ENCODE measurements at places on chromosomes 3 and 15.

DNA sequence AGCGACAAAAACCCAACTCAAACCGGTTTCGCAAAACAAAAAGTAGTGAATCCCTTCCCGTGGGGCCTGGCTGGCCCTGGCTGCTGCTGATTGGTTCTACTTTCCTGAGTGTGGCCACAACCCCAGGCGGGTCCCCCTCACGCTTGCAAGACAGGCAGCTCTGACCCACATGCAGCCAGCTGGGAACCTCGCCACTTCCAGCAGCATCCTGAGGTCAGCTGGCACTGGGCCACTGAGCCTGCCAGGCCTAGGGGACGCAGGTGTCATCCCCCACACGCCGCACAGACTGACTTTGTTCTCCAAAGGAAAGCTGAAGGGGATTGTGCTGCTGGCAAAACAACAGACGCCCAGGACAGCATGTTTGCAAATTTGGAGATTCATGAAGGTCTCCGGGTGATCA is 111.1 kb downstream of the TPRA1 start:
- no peak for DNase-seq

DNA sequence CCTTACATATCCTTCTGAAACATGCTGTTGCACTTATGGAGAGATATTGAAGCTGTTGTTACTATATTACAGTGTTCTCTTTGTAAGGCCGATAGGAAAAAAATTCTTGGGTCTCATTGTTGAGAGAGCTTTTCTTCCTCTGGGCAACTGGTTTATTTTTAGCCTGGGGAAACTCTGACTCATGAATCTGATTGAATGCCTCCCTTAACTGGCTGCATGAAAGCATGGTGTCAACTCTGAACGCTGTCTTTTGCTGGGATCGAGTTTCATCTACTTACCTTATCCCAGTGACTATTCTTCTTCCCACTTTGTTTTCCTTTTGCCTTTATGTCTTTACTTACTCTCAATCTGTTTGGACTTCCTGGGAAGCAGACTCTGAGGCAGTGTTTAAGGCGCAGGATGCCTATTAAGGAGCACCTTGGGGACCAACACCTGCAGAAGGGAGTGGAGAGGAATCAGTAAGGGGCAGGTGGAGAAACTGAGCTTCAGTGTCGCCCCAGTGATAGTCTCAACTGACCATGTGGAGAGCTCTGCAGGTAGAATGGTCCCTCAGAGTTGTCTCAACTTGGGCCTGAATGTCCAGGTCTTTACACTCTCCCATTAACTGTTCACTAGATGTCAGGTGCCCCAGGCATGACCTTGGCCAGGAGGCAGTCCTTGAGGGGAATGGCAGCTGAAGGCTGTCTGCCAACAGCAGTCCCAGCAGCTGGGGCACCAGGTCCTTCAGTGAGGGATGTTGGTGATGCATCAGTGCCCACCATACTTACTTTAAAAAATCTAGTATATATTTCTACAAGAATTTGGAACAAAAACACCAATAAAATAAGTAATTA is 88.9 kb upstream of the CCNL1 start:
- DNase-seq: no peak

GRCh38 chr3:10968401-10968800 is 24.1 kb upstream of the SLC6A1 start:
- no peak for DNase-seq

GRCh38 chr3:157231071-157231470 is 71.1 kb upstream of the CCNL1 start:
- DNase-seq: no peak

- no peak for DNase-seq
Observed at GRCh38 chr15:51223771-51224229, 114.6 kb downstream of the CYP19A1 start.

DNA sequence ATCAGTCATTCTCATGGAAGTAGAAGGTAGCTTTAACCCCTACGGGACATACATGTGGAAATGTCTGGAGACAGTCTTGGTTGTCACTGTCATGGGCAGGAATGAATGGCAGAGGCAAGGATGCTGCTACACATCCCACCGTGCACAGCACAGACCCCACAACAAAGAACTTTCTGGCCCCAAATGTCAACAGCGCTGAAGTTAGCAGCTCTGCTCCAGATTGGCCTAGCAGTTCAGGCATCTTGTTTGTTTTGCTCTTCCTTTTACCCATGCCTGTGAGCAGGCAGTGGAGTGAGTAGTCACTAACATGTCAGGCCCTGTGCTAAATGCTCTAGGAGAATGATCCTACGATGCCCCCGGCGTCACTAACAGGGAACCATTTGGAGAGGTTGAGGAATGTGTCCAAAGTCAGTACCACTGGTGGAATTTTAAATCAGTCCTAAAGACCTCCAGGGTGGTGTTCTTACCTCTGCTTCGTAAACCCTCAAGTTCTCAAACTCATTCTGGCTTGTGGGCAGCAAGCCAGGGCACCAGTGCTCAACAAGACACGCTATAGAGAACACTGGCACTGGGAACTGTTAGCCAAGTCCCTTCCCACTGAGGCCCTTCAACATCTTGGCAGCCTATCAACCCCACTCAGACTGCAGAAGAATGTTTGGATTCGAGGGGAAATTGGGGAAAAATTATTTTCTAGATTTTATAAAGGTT is 142.2 kb downstream of the FOXP1 start:
- DNase-seq: no peak

DNA sequence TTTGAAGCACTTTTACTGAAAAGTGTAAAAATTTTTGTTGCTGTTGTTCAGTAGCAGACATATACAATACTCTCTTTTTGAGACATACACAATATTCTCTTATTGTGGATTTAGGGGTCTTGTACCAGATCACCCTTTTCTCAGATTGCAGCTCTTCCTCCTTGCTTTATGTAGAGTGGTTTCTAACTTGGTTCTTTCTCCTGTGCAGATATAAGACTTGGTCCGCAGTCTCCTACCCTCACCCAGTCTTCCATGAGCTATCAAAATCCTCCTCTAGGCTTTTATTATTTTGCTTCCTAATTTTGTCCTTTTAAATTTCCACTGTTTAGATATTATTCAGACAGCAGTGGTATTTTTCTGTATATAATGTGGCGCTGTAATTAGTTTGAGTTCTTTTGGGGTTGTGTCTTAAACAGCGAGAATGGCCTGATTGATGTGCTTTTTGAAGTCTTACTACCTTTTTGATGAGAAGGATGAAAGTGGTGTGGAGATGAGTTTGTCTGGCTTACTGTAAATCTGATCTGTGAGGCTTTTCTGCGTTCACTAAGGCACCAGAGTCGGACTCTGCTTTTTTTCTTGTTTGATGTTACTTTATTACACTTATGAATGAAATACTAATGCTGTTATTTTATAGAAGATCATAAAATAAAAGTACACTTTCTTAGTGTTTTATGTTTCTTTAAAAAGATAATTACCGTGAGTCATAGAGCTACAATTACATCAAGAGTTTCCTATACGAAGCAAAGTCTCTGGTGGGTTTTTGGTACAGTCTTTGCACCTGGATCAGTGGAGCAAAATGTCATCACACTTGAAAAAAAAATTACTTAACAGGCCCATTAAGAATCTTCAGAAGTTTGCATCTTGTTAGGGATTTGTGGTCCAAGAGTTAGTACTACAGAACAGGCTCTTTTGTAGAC is 27.8 kb downstream of the FNDC3B start:
- DNase-seq: no peak

GRCh38 chr15:72153269-72154000 is 35.2 kb downstream of the SENP8 start:
- DNase-seq: no peak

- DNase-seq: no peak
Observed at GRCh38 chr3:5020242-5020722, 41.0 kb downstream of the BHLHE40 start.

DNA sequence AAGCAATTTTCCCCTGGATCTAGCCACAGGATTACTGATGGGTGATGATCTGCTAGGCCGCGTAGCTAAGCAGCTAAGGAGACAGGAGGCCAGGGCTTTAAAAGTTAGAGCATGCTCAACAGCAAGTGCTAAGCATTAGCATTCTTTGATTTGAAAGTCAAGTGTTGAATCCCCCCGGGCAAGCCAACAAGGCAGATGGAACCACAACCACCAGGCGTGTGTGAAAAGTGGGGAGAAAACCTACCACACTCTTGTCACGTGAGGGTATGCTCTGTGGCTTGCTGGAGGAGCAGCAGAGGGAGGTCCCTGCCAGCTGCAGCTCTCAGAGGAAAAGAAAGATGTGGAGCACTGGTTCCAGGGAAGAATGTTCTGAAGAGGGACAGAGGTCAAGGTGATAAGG is 20.9 kb downstream of the SLC51A start:
- DNase-seq: no peak

GRCh38 chr15:51191766-51192165 is 97.1 kb upstream of the TNFAIP8L3 start:
- DNase-seq: no peak

GRCh38 chr3:116647996-116648395 is 61.6 kb upstream of the TUSC7 start:
- DNase-seq: no peak

GRCh38 chr3:89584398-89584797 is 477.0 kb downstream of the EPHA3 start:
- DNase-seq: no peak

- no peak for DNase-seq
Observed at GRCh38 chr3:69226071-69226470, 103.7 kb upstream of the LMOD3 start.

DNA sequence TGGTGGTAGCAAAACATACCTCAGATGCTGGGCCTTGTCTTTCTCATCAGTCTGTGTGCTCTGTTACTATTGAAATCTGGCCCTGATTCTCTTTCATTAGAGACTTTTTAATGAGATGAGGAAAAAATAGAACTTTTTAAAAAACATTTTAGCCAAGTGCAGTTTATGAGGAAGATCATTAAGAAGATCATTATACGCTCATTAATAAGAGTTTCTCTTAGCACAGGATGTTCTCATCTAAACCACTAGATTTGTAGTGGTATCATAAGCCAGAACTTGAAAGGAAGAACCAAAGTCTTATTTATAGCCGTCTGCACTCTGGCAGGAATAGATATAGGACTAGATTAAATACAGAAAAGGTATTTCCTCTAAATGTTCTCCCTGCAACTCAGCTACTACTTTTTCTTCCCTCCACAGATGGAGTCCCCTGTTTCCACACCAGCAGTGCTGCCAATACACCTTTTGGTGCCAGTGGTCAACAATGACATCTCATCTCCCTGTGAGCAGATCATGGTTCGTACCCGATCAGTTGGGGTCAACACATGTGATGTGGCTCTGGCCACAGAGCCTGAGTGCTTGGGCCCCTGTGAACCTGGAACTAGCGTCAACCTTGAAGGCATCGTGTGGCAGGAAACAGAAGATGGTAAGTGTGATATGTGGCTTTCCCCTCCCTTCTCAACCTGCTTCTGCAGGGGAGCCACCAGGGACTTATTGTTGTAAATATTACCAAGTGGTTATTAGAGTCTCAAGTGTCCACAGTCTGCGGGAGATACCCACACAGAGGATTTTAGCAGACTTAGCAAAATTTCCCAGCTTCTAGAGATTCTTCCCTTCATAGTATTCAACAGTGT is 152.8 kb downstream of the RBPMS2 start:
- peak; percentile 40 for DNase-seq

DNA sequence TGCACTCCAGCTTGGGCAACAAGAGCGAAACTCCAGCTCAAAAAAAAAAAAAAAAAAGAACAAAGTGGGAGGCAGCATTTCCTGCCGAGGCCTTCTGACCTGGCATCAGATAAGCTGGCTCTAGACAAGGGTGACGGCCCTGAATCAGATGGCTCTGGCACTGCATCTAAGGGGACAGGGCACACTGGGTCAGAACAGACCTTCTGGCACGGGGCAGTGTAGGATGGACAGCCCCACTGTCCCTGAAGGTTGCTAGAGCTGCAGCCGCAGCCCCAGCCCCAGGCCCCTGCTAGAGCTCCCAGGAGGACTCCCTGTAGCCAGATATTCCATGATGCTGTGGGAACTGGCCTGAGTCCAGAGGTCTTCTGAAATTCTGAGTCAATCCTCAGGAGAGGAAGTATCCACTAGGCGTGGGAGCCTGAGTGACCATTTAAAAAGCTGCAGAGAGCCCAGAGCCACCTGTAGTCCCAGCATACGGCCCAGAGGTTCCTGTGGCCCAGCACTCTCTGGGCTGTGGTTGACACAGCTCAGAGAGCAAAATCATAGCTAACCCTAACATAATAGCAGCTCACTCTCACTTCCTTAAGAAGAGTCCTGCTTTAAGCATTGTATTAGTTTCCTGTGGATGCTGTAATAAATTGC is 69.2 kb upstream of the MFGE8 start:
- DNase-seq: peak; percentile 44

DNA sequence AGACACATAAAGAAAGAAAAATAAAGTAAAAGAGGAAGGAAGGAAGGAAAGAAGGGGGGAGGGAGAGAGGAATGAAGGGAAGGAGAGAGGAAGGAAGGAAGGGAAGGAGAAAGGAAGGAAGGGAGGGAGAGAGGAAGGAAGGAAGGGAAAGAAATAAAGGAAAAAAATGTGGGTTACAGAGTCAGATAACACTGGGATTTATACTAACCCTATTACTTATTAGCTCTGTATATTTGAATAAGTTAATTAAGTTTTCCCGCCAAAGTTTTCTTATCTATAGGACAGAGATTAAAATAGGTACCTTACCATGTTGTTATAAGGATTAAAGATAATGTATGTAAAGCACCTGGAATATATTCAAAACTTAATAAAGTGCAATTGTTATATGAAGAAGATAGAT is 439.3 kb upstream of the KCNMB2 start:
- no peak for DNase-seq

- DNase-seq: no peak
Observed at GRCh38 chr3:191070762-191071403, 128.2 kb upstream of the OSTN start.

DNA sequence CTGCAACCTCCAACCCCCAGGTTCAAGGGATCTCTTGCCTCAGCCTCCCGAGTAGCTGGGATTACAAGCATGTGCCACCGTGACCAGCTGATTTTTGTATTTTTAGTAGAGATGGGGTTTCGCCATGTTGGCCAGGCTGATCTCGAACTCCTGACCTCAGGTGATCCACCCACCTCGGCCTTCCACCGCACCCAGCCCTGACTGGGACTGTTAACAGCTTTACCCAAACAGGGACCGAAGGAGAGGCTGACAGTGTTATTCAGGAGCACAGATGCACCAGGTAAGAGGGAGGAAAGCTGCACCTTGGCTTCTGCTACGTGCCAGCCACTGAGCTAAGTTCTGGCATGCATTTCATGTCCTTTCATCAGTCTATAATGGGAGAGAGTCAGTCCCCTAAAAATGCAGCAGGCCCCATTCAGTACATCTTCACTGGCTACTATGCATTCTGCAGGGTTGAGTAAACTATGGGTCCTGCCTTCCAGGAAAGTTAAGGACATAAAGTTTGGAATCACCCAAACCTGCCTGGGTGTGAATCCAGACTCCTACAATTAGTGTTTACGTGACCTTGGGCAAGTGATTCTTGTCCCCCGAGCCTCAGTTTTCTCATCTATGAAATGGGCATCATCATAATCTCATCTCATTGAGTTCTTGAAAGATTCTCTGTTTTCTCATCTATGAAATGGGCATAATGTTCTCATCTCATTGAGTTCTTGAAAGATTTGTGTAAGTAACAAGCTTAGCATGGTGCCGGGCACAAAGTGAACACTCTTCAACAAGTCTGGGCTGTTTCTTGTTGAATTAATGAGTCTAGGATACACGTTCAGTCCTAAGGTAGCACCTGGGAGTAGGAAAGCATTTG is 82.2 kb downstream of the CPN2 start:
- no peak for DNase-seq

- DNase-seq: peak; percentile 35
Observed at GRCh38 chr15:91271565-91272153, 171.6 kb downstream of the SV2B start.

GRCh38 chr15:70197945-70198361 is 100.2 kb upstream of the TLE3 start:
- DNase-seq: no peak

GRCh38 chr15:31069360-31070000 is 32.0 kb downstream of the TRPM1 start:
- DNase-seq: no peak

Data from stimulated activated naive B cell treated with anti-CD40 and anti-IgM and Interleukin-4, amounts not matched to agents 10 μg/mL and 1 μg/mL and 100 μg/mL, for 72 hours (primary cell).